ENCODE measurements at places on chromosomes 2 and 18. TPM values are rescaled to one million over a fixed set of nuclear protein-coding genes. Genes with fewer than 3 reads are reported as not detected.

GRCh38 chr18:76490670-76491472 lies 4.2 kb downstream of the ZNF516 start:
- no peak for DNase-seq

- no peak for DNase-seq
These were observed 77.1 kb downstream of the CYRIA start for GRCh38 chr2:16588565-16588964.

- DNase-seq = no peak
These were observed 5.6 kb downstream of the CROCC2 start for GRCh38 chr2:240911641-240912265.

DNA sequence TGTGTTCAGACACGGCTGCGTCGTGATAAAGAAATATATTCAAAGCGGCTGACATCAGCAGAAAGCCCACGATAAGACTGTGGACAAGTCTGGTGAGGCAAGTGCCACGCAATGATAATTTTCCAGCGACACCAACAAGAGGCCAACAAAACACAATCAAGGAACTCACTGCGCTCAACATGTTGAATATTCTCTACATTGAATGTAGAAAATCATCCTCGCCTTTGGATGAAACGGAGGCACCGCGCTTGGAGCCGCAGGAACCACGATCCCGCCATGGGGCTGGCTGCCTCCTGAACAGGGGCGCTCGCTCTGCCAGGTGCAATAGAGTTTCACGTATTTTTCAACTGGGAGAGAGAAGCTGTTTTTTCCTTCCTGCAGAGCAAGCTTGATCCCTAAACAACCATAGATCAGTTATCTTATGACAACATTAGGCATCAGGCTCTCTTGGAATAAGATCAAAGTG lies 220.3 kb downstream of the ATAD2B start:
- DNase-seq = no peak

DNA sequence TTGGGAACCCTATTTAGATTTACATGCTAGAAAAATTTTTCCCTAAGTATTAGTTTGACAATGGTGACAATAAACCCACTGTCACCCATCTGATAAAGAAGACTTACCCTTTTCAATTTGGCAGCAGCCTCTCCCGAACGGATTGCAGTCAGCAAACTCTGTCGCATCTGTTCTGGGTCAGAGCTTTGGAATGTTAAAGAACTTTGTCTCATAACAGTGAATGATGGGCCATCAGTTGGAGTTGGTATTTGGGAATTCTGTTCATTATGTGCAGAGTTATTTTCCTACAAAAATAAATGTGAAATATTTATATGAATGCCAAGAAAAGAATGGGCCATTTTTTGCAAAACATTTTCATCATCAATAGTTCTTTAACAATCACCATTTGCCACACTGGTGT lies 70.8 kb upstream of the GRB14 start:
- no peak for DNase-seq

GRCh38 chr18:26383454-26384270 lies 157.4 kb downstream of the TAF4B start:
- DNase-seq = no peak

DNA sequence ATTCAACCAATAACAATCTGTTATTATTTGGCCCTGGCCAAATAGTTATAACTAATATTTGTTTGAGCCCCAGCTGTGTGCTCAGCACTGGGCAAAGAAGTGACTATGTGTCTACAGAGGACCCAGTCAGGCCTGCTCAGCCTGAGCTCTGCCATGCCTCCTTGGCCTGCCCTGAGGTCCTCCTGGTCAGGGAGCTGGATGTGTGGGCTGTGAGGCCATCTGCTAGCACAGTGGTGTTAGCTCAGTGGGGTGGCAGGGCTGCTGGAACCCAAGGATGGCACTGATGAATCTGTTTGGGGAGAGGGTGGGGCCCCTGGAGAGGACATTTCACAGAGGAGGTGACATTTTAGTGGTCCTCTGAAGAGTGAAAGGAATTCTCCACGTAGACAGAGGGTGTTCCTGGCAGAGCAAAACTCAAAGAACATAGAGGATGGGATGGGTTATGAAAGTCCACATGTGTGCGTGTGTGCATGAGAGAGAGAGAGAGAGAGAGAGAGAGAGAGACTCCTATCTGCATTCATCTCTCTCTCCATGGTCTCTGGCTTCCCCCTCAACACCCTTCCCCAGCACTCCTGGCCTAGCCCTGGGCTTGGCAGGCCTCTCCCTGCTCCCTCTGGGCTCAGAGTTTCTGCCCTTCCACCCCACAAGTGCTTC lies 21.2 kb upstream of the ATOH8 start:
- DNase-seq = no peak

DNA sequence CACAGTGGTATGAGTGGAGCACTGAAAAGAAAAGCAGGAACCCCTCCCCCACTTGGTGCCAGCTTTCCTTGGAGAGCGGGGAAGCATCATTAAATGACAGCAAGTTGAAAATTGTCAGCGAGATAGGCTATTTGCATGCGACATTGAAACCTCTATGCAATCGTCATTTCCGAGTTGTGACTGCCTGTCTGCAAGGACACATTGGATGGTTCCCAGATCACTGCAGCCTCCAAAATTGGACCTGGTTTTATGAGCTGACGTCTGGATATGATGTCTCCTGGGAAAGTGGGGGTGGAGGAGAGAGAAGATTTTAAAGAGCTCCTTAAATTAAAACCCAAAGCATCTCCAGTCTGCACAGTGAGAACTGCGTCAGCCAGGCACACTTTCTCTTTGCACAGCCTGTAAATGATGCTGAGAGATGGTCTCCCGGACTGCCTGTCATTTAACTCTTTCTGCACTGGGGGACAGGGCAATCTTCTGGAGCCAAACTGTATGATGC lies 57.8 kb upstream of the KIF5C start:
- DNase-seq = no peak

The KIAA2012 gene
- not detected for total RNA-seq

Data from omental fat pad (tissue), 4 donors.